ENCODE measurements at places on chromosomes 1 and 21.

- no peak overlapping the region for H3K4me3 ChIP-seq
- H3K27ac ChIP-seq: no peak overlapping the region
- H3K36me3 ChIP-seq: no peaks in the 10 kb centered on the region
- peaks cover 20% of the 10 kb centered on the region for H3K4me1 ChIP-seq
- H3K27me3 ChIP-seq: peaks cover 17% of the 10 kb centered on the region
- DNase-seq: no peak
Observed at GRCh38 chr1:117675907-117676430, 70.1 kb downstream of the TENT5C start.

GRCh38 chr1:7707527-7707926 lies 63.6 kb upstream of the VAMP3 start:
- no peak overlapping the region for H3K4me3 ChIP-seq
- no peaks in the 10 kb centered on the region for H3K36me3 ChIP-seq
- H3K4me1 ChIP-seq: peaks cover 7% of the 10 kb centered on the region
- DNase-seq: no peak
- H3K27ac ChIP-seq: no peak overlapping the region

DNA sequence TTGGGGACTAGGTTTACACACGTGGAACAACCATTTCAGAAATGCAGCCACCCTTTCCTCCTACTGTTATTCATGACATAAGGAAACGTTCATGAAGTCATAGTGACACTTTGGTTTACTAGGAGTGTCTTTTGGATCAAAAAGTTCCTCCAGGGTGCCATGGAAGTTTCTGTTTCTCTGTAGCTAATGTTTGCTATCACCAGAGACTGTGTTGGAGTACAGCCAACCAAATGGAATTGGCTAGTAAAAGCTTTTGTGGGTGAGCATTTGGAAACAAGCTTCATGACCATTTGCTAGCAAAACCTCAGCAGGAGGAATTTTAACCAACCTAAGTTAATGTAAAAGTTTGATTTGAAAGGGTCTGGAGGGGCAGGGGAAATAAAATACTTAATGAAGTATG lies 43.9 kb upstream of the ADGRL2 start:
- no peaks in the 10 kb centered on the region for H3K4me1 ChIP-seq
- H3K4me3 ChIP-seq: no peak overlapping the region
- no peaks in the 10 kb centered on the region for H3K36me3 ChIP-seq
- no peak overlapping the region for H3K27ac ChIP-seq
- DNase-seq: no peak

GRCh38 chr1:151807131-151807530 lies 1.9 kb upstream of the LINGO4 start:
- H3K36me3 ChIP-seq: no peaks in the 10 kb centered on the region
- H3K27ac ChIP-seq: no peak overlapping the region
- no peaks in the 10 kb centered on the region for H3K4me1 ChIP-seq
- no peak overlapping the region for H3K4me3 ChIP-seq
- H3K27me3 ChIP-seq: peaks cover 19% of the 10 kb centered on the region

DNA sequence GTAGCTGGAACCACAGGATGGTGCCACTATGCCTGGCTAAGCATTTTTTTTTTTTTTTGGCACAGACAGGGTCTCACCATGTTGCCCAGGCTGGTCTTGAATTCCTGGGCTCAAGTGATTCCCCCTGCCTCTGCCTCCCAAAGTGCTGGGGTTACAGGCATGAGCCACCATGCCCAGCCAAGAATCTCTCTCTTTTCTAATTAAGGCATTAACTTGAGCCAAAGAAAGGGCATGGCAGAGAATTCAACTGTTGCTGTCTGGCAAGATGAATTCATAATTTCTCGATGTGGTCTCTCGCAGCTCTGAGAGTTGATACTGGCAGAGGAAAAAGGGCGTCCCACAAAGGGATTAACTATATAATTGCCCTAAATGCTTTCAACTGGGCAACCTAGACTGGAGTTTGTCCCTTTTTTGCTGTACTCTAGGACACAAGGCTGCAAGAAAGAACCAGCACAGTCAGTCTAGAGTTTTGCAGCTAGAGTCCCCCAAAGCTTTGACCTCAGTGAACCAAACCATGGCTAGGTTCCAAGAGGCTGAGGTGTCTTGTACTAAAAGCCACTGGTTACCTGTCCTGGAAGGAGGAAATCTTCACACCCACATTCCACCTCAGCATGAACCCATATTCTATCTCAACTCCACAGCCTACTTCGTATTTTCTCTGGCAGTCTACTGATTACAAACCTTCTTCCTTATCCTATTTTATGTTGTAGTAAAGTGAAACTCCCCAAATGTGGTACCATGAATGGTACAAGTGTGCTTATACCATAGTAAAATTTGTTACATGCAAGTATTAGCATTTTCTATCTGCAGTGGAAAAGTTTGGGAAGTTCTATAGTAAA lies 51.2 kb downstream of the OPTC start:
- H3K27me3 ChIP-seq: peaks cover 8% of the 10 kb centered on the region
- H3K4me3 ChIP-seq: no peak overlapping the region
- no peaks in the 10 kb centered on the region for H3K36me3 ChIP-seq
- no peak for DNase-seq
- H3K4me1 ChIP-seq: peaks cover 7% of the 10 kb centered on the region

DNA sequence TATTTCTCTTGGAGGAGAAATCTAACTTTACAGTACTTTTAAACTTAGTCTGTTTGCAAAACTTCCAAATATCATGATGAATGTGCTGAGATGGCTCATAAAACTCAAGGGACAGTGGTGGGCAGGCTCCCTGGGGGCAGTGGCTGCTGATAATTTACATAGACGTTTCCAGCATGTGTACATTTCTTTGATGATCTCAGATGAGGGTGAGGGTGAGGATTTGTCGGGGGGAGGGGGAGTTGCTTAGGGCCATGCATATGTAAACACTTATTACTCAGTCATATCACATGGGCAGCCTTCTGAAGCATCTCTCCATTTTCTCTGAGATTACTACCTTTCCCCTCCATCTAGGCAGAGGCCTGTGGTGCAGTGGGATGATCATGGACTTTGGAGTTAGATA lies 152.9 kb upstream of the HMGB4 start:
- H3K27me3 ChIP-seq: peaks cover 2% of the 10 kb centered on the region
- H3K27ac ChIP-seq: no peak overlapping the region
- no peaks in the 10 kb centered on the region for H3K4me1 ChIP-seq

GRCh38 chr1:59220356-59220755 lies 76.5 kb upstream of the FGGY start:
- no peak overlapping the region for H3K27ac ChIP-seq
- DNase-seq: no peak
- H3K36me3 ChIP-seq: no peaks in the 10 kb centered on the region
- no peaks in the 10 kb centered on the region for H3K27me3 ChIP-seq
- no peak overlapping the region for H3K4me3 ChIP-seq

GRCh38 chr21:28207436-28208173 lies 785.1 kb downstream of the LTN1 start:
- no peak for DNase-seq
- H3K27me3 ChIP-seq: no peaks in the 10 kb centered on the region
- H3K4me1 ChIP-seq: no peaks in the 10 kb centered on the region
- no peak overlapping the region for H3K4me3 ChIP-seq
- no peak overlapping the region for H3K27ac ChIP-seq

DNA sequence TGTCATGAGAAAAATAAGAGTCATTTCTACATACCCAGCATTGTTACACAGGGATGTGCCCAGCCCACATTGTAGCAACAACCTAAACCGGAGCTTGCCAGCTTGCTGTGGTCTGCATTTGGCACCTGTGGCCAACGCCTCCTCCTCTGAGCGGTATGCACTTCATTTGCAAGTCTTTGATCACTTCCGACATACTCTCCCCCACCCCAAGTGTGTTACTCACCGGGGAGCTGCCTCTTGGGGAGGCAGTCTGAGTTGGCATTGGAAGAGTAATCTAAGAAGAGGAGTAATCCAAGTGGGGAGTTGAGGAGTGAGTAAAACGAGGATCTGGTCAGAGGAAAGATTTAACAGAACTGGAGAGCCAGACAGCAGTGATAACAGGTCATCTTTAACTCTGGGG lies 3.8 kb downstream of the BCL9 start:
- no peaks in the 10 kb centered on the region for H3K27me3 ChIP-seq
- H3K4me1 ChIP-seq: peaks cover 70% of the 10 kb centered on the region
- H3K4me3 ChIP-seq: peak overlapping the region; percentile 36
- DNase-seq: peak; percentile 90
- peak overlapping the region; percentile 73 for H3K27ac ChIP-seq

DNA sequence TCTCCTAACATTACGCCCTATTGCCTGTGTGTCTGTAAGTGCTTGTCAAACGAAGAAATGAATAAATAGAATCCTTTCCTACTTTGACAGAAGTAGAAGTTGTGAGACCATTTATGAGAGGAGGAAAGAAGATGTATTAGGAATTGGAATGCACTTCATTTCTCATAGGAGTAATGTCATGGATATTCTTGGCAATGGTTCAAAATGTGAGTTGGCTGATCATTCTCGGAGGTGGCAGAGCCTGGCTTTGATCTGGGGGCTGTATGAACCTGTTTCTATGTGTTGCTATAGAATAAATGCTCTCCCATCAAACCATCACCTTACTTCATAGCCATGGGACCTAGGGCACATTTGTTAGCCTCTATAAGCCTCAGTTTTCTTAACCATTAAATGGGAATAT lies 10.1 kb upstream of the SERBP1 start:
- no peak overlapping the region for H3K27ac ChIP-seq
- no peaks in the 10 kb centered on the region for H3K27me3 ChIP-seq
- H3K36me3 ChIP-seq: no peaks in the 10 kb centered on the region
- H3K4me3 ChIP-seq: no peak overlapping the region

- H3K4me1 ChIP-seq: no peaks in the 10 kb centered on the region
- no peak overlapping the region for H3K27ac ChIP-seq
- no peaks in the 10 kb centered on the region for H3K36me3 ChIP-seq
- DNase-seq: no peak
- H3K27me3 ChIP-seq: no peaks in the 10 kb centered on the region
Observed at GRCh38 chr1:230768903-230769570, 21.8 kb downstream of the CAPN9 start.

Data from activated CD8-positive, alpha-beta T cell treated with anti-CD3 and anti-CD28 coated beads, Interleukin-2, amount 10 ng/mL, durations not matched to agents 7 days and 5 days (primary cell).